ENCODE measurements at places on chromosomes 7 and 10.

DNA sequence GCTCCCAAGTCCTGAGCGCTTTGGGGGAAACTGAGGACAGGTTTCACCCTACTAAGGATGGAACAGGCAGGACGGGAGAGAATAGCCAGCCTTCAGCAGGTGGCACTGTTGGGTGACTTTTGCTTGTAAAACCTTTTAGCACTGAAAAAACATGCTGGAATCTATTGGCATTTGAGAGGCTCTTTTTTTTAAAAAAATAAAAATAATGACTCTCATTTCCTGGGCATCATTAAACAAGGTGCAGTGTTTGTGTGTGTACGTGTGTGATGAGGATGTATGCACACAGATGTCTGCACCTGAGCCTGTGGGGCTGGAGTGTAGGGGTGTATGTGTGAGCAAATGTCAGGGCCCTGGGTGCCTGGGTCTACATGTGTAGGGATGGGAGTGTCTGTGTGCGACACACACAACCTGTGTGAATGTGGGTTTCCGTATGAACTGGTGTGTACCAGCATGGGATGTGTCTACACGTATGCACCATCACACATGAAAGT lies 177.9 kb downstream of the RPS24 start:
- DNase-seq: no peak

- no peak for DNase-seq
These were observed 84.7 kb downstream of the SNX10 start for GRCh38 chr7:26376175-26376917.

DNA sequence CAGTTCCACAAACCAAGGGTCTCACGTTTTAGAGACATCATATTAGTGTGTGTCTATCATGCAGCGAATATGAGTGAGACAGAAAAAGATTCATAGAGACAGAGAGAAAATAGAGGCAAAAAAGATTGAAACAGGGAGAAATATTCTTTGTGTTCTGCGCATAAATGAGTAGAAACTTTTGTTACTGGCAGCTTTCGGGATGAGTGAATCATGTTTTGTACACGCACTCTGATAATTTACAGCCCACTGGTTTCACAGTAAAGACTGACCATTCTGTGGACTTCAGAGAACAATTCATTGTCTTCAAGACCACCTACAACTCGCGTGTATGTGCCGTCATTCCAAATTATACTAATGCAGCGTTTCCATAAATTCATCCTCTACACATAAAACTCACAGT lies 60.2 kb downstream of the NRCAM start:
- DNase-seq: no peak

- no peak for DNase-seq
These were observed 973.0 kb upstream of the GHITM start for GRCh38 chr10:83166344-83166743.

GRCh38 chr10:130557181-130557845 lies 421.1 kb downstream of the GLRX3 start:
- no peak for DNase-seq

DNA sequence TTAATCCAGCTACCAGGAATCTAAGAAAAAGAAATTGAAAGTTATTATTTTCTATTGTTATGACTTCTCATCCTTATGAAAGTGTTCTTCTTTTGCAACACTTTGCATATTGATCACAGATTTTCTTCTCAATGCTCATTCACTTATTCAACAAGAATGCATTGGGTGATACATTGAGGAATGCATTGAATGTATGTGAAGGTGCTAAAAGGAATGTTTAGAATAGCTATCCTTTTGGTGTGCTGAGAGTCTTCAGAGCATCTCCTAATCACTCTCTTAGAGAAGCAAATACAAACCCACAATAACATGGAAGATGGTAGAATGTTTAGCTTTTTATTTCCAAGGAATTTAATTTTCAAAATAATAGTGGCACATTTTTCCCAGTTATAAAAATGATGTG lies 122.1 kb upstream of the KMT2E start:
- DNase-seq: no peak

GRCh38 chr7:157090485-157091165 lies 48.1 kb upstream of the UBE3C start:
- DNase-seq: no peak

- no peak for DNase-seq
These were observed 5.9 kb downstream of the SCART1 start for GRCh38 chr10:133459454-133460207.

DNA sequence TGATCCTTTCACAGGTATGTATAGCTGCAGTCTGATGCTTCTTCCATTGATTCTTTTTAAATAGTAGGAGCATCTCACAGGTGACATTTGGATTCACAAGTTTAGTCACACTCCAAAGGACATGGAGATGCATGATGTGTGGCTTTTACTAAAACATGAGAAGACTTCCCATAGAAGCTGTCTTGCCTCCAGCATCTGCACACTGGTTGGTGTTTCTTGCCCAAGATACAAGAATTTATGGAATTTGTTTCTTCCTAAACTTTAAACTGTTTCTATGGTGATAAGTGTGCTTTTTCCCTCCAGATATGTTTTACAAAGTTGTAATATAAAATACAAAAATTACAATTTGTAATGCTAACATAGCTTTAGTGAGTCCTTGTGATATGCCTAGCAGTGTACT lies 24.2 kb downstream of the ADIRF start:
- DNase-seq: no peak

DNA sequence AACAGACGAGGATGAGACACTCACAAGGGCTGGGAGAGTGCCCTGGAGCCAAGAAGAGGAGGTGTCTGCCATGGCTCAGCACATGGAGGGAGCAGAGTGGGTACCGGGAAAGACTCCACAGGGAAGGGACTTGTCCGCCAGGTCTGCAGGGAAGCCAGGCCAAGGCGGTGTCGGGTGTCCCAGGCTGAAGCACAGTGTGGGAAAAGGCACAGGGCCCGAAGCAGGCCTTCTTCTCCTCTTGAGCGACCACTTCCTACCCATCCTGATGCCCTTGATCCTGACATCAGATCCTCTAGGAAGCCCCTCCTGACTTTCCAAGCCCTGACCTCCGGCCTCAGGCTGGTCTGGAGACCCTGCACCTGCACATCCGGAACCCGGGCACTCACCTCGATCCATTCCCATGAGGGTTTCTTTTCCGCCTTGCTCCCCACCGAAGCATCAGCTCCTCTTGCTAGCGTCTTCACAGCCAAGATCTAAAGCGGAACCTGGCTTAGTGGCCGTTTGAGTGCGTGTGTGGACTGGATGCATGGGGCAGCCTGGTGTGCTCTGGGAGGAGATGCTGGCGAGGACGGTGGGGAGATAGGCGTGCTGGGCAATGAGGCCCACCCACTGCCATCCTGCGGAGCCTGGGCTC lies 8.5 kb downstream of the CALML3 start:
- DNase-seq: peak; percentile 46

DNA sequence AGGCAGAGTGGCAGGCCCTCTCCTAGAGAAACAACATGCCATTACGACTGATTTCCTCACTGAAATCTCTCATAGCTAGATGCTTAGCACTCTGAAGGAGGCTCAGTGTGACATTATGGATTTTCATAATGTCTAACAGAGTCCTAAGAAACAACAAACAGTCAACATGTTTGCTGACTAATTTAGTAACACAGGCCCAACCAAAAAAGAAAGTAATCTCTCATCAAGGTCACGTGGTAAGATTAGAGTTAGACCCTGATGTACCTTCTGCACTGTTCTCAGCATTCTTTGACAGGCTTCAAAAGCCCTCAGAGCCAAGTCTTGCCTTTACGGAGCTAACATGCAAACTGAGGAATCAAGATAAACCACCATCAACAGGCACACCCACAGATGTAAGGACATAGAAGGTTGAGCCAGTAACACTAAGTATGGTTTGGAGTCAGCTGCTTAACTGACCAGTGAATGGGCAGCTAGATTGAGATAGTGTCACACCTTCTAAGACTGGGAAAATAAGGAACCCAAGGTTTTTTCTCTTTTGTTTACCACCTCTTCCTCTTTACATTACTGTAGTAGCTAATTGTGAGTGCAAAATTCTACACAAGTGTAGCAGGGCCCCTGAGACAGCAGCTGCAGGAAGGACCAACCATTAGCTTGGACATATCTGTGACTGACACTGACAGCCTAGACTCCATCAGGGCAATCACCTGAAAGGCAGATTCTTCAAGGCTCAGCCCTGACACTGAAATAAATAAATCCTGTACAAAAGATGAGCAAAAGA lies 15.3 kb upstream of the KCNIP2 start:
- no peak for DNase-seq

DNA sequence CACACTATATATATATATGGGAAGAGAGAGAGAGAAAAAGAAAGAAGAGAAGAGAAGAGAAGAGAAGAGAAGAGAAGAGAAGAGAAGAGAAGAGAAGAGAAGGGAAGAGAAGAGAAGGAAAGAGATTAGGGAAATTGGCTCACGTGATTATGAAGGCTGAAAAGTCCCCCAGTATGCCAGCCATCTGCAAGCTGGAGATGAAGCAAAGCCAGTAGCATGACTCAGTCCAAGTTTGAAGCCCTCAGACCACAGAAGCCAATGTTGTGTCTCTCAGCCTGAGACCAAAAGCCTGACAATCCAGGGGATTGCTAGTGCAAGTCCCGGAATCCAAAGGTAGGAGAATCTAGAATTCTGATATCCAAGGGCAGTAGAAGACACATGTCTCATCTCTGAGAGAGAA lies 206.3 kb upstream of the PRSS1 start:
- DNase-seq: no peak

DNA sequence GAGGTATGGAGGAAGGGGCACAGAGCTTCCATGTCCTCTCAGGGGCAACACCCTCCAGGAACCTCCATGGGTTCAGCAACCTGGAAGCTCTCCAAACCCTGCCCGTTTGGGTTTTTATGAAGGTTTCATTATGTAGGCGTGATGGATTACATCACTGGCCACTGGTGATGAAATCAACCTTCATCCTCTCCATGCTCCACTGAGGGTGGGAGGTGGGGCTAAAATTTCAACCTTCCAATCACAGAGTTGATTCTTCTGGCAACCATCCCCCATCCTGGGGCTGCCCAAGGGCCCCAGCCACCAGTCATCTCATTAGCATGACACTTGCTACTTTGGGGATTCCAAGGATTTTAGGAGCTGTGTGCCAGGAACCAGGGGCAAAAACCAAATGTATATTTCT lies 90.1 kb downstream of the TEX36 start:
- no peak for DNase-seq

GRCh38 chr7:114936471-114936870 lies 14.6 kb downstream of the MDFIC start:
- no peak for DNase-seq

DNA sequence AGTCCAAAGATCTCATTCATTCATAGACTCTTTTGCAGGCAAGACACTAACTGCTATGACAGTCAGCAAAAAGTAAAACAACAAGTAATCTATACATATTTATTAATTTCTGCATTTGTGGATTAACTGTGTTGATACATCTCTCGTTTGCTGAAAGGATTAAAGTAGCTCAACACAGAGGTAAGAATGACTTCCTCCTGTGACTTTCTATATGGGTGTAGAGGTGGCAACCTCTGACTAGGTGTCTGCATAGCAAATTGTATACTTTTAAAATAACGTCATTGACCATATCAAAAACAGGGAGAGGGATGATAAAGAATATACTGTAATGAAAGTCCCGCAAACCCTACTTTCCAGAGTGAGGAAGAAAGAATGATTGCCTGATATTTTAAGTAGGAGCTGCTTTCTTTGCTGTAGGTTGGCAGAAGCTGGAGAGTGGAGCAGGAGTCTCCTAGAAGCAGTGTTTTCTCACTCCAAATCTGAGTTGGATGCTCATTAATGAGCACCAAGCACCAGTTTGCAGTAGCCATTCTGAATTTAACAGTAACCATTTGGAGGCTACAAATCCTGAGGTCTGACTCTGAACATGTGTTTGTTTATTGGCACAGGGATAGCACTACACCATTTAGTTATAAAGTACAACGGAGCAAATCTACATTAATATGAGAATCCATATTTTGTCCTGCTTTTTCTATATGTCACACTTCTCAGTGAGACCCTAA lies 9.2 kb upstream of the LRRN3 start:
- no peak for DNase-seq

GRCh38 chr10:29158066-29158465 lies 130.8 kb upstream of the LYZL1 start:
- DNase-seq: no peak

DNA sequence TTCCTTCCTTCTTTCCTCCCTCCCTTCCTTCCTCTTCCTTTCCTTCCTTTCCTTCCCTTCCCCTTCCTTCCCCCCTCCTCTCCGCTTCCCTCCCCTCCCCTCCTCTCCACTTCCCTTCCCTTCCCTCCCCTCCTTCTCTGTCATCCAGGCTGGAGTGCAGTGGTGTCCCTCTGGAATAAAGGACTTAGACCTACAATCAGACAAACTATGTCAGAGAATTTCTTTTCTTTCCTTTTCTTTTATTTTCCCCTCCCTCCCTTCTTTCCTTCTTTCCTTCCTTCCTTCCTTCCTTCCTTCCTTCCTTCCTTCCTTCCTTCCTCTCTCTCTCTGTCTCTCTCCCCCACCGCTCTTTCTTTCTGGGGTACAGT lies 242.2 kb downstream of the GATA3 start:
- no peak for DNase-seq

GRCh38 chr7:81297317-81297716 lies 378.5 kb upstream of the SEMA3C start:
- DNase-seq: no peak

GRCh38 chr10:86779220-86780017 lies 23.0 kb downstream of the BMPR1A start:
- DNase-seq: no peak
